HFFc6 (cell line): ENCODE measurements at places on chromosomes 5 and 9.

- no peak for DNase-seq
These were observed 189.2 kb downstream of the TSSK1B start for GRCh38 chr5:113245427-113246225.

GRCh38 chr9:76396597-76396996 is 2.4 kb upstream of the RFK start:
- no peak for DNase-seq

DNA sequence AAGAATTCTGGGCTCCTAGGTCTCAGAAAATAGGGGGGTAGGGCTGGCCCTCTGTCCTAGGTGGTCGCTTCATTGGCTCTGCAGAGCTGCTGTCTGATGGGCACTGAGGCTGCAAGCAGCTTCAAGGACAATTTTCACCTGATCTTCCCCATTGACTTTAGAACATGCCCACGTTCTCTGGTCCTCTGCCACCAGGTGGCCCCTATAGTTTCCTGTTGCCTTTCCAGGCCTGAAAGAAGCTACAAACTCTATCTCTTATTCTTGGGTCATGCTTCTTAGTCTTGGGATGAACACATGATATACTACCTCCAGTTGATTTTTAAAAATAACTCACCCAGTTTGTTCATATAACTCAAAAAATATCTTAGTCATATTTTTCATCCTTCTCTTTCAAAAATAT is 26.3 kb downstream of the SPZ1 start:
- peak; percentile 4 for DNase-seq

DNA sequence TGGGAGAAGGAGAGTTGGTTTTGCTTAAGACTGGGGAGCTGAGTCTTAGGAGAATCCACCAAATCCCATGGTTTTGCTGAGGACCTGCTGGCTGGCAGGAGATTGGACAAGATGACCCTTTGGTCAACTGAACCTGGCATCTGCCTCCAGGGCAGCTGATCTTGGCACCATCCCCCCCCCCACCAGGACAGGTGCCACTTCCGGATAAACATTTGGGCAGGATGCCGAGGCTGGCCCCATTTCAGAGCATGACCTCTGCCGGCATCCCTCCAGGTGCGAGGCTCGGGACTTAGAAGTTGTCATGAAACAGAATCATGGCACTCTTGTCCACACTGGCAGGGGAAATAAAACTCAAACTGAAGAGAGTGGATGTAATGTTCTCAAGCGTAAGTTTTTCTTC is 165.6 kb downstream of the MACROH2A1 start:
- no peak for DNase-seq

DNA sequence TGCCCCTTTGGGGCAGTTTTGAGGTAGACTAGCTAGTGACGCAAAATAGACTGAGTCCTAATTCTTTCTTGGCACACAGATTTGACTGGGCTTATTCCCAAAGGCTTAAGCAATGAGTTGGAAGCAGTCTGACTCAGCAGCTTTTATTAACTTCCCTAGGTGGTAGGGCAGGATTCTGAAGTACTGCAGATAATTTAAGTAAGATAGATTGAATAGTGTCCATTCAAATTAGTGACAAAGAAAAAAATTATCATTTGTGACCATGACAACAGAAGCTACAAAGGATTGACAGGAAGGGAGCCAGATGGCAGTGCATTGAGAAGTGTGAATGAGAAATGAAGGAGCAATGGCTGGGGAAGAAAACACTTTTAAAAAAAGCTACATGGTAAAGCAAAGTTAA is 649.4 kb downstream of the CDH9 start:
- no peak for DNase-seq

- DNase-seq, result no peak
These were observed 16.0 kb downstream of the ATP10B start for GRCh38 chr5:160835818-160836528.

DNA sequence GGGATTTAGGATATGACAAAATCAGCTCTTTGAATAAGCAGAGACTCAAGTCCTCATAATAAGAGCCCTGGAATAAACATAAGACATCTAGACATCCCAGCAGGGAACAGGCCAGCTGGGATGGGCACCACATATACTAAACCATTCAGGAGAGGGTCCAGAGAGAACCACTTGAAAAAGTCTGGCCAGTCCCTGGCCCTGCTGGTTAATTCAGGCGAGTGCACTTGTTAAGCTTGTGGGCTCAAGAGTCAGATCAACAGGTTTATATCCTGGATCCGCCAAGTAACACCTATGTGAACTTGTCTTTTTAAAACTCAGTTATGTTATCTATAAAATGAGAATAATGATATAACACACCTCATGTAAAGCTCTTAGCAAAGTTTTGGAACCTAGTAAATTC is 63.3 kb downstream of the CAVIN4 start:
- DNase-seq, result no peak

DNA sequence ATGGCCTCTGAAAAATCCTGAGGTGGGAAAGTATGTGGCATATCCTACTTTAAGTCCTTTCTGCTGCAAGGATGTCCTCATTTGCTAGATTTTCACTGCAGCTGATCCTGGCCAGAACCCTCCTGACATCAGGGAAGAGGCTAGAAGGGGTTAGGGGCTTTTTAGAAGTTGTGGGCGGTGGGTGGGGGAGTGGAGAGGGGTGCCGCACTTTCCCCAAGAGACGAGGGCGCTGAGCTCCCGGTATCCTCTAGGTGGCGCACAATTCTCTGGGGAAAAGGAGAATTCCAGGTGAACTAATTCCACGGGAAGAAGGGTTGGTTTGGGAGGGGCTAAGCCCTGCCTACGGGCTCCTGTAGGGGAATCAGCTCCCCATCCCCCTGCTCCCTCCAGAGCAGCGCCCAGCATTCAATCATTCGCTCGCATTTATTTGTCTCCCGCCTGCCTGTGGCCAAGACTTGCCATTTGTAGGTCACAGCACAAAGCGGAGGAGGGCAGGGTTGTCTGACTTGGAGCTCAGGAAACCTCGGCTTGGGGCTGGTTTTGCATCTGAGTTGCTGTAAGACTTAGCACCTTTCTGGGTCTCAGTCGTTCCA is 42.9 kb upstream of the HAND1 start:
- no peak for DNase-seq

- no peak for DNase-seq
These were observed 215.5 kb downstream of the PDZD2 start for GRCh38 chr5:31854181-31855133.

DNA sequence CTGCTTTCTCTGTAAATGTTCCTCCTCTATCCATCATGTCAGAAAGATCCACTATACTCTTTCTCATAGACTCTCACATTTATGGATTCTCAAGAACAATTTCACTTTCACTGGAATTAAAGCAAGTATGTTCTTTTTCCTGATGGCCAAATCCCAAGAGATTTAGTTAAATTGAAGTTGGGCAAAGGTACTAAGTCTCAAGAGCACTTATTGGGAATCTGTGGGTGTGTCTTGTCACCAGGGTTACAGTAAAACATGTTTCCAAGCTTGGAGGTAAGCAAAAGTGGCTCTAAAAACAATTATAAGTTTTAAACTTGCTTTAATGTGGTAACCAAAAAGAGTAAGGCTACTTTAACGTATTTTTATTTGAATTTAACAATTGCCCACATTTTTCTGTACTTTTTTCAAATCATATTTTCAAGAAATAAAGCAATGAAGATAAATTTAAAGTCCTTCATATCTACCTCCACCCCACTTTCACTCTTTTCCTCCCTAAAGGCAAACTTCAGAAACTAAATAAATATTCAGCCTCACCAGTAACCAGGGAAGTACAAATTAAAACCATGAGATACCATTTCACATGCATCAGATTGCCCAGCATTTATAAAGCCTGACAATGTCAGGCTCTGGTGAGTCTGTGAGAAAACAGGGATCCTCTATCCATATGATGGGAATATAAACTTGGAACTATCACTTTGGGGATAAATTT is 387.4 kb downstream of the CETN3 start:
- DNase-seq, result no peak

DNA sequence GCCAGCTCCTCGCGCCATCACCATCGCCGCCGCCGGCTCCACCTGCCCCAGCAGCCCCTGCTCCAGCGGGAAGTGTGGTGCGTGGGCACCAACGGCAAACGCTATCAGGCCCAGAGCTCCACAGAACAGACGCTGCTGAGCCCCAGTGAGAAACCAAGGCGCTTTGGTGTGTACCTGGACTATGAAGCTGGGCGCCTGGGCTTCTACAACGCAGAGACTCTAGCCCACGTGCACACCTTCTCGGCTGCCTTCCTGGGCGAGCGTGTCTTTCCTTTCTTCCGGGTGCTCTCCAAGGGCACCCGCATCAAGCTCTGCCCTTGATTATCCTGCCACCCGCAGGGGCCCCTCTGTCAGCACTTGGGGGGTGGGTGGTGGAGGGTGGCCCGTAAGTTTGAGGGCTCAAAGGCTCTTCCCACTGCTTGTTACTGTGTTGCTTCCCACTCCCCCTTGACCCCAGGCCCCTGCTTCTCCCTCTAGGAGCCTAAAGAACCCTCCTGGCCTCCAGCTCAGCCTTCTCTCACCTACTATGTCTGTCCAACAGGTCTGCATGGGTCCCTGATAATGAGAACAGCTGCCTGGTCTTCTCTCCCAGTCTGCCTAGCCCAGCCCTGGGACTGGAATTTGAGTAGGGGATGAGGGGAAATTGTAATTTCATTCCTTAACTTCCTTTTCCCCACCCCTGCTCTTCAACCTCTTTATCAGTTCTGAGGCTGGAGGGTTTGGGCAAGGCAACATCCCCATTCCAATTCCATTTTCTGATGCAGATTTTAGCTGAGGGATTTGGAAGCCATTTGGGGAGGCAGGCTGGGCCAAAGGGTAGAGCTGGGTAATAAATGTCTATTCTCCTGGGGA is 9.0 kb downstream of the RACK1 start:
- no peak for DNase-seq
